ENCODE measurements at places on chromosomes 6 and 20. TPM values are rescaled to one million over a fixed set of nuclear protein-coding genes. Genes with fewer than 3 reads are reported as not detected.
A peak's percentile ranks its signal among the peaks of the same experiment; 100 is the strongest.

GRCh38 chr20:61951695-61952533 is 113.8 kb downstream of the TAF4 start:
- peak; percentile 35 for DNase-seq

DNA sequence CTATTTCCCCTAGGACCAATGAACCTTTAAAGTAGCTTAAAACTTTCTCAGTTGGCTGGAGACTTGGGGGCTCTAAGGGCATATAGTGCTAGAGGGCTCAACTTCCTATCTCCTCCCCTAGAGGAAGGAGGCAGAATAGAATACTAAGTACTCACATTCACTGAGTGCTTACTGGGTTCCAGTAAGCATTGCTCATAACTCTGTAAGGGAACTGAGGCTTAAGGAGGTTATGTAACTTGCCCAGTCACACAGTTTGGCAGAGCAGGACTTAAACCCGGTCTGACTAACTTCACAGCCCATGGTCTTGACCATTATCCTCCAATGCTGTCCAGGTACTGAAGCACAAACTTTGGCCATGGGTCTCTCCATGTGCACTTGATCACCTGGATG is 12.5 kb downstream of the SESN1 start:
- DNase-seq: no peak

DNA sequence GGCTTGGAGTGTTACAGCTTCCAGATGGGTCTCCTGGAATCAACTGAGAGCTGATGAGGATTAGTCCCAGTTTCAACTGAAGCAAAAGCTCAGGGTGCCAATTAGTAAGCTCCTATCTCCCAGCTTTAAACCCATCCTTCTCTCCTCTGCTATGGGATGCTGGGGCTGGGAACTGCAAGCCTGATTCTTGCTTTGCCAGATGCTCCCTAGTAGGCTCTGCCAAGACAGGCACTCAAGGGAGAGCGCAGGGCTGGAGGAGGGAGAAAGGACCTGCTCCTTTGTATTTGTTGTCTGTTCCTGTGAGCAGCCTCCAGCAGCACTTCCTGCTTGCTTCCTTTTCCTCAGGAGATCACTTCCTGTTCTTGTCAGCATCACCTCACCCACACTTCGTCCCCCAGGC is 309.7 kb downstream of the KIF16B start:
- DNase-seq: no peak

DNA sequence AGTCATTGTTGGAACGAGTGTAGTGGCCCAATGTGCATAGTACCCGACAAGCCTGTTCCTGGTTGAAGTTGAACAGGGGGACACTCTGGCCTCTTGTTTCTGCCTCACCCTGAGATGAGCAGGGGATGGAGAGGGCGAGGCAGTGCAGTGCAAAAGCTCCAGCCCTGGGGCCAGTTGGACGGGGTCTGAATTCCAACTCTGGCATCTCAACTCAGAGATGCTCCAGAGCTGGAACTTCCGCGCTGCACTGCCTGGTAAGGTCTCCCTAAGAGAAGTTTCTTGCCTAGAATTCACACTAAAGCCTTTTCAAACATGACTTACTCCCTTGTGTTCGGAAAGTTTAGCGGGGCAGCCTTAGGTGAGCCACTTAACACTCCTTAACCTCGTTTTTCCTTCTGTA is 72.3 kb upstream of the SLC22A1 start:
- DNase-seq: no peak

- DNase-seq: no peak
Measured at GRCh38 chr6:137700751-137701477, 166.1 kb upstream of the TNFAIP3 start.

DNA sequence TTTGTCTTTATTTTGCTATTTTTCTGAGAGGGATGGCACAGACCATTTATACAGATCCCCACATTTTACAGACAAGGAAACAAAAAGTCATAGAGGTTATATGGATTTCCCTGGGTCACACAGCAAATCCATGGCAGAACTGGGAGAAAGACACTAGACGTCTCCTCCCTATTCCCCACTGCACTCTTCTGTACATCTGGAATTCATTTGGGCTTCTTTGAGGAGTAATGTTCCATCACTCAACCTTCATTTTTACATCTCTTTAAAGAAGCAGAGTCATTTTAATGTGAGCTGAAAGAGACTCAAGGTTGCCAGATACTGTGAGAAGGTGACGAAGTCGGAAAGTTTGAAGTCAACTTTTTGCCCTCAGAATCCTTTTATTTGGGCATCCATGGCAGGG is 207.3 kb downstream of the OTOR start:
- no peak for DNase-seq

DNA sequence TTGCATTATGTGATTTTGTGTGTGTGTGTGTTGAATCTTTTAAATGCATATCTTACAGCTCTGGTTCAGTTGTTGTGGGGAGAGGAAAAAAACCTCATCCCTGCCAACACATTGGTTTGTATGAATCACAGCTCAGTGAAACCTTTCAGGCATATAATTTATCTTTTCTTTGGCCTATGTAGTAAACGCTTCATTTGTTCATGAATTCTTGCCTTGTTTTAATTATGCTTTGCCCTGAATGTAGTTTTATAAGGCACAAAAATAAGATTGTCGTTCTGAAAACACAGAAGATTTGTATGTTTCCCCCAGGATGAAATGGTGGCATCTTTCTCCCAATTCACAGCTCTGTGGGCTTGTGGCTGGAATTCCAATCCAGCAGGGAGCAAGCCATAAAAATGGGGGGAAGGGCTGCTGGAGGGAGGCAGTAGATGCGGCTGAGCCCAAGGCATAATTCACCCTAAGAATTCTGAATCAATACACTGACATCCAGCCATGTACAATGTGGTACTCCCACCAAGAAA is 45.1 kb downstream of the BCAS1 start:
- DNase-seq: no peak

GRCh38 chr20:16694161-16694560 is 35.7 kb upstream of the SNRPB2 start:
- no peak for DNase-seq

DNA sequence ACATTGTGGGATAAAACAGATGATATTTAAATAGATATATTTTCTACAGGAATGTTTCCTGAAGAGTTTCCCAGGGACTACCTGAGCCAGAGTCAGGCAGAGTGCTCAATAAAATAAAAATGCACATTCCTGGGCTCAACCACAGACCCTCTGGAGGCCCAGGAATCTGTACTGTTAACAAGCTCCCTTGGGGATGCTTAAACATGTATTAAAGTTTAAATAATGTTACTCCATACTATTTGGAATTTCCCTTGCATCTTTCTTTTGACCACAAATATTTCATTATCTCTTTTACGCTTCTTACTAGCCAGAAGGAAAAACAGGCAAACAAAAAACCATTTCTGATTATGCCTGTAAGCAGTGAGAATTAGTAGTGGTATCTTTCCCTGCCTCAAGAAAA is 42.3 kb downstream of the GPR63 start:
- no peak for DNase-seq

DNA sequence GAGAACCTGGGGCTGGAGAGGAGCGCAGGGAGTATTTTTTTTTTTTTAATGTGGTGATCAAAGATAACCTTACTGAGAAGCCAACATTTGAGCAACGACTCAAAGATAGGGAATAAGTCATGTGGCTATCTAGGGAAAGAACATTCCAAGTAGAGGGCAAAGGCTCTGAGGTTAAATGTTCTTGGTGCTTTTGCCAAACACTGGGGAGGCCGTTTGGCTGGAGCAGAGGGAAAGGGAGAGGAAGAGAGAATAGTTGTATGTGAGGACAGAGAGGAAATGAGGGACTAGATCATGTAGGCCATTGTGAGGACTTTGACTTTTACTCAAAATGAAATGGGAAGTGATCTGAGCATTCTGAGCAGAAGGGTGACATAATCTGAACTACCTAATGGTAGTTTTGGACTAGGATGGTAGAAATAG is 27.8 kb downstream of the ACSS2 start:
- no peak for DNase-seq

DNA sequence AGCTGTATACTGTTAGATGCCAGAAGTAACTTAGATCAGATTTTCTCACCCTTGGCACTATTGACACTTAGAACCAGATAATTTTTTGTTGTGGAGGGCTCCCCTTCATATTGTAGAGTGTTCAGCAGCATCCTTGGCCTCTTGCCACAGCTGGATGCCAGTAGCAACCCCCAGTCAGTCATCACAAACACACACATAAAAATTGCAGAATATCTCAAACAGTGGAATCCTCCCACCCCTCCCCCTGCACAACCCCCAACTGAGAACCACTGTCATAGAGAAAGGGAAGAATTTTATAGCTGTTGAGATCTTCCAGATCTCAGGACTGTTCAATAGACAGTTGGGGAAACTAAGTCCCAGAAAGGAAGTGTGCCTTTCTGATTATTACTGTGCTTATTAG is 81.2 kb upstream of the VSTM2L start:
- no peak for DNase-seq

DNA sequence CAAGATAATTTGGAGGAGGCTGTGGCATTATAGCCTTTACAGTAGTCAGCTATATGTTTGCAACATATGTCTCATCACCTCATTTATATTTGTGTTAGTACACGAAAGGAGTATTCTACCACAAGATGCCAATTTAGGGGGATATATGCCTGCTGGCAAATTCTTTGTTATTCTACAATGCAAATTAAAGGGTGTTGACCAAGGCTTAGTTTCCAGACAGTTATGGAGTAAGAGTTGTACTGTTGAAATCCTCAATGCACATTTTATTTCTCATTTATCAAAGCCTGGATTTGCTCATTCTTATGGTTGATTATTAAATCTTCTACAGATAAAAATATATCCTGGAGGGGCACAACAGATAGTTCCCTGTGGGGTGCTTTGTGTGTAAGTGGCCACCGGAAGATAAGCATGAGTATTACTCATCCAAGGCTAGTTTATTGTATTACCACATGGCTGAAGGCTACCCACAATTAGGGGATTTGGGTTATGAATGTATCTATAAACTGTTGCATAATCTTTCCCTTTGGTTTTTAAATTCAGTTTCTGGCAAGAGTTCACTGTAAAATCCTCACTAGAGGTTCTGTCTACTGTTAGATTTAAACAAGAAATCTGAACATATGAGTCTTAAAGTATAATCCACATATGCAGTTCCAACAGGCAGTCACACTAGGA is 9.0 kb downstream of the CST9 start:
- no peak for DNase-seq

DNA sequence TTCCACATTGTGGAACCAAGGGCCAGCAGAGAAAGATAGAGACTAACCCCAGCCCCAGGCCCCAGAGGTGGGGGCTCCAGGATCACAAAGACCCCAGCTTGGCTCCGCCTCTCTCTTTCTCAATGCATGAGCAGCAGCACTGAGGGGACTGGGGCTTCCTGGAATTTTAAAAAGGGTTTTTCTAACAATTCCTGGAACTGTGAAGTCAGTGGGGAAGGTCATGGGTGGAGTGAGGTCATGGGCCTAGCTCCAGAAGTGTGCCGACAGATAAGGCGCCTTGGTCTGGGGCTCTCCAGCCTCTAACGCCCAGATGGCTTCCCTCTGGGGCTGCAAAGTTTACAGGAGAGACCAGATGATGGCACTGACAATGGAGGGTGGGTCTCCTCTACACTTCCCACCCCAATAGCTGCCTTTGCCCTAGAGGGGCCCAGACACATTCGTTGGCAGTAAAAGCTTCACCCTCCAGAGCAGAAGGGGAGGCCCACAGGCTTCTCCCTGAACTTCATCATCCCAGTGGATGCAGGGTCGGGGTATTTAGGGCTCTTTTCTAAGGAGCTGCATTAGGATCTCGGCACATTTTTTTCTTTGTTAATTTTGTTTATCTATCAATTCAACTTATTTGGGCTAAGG is 46.9 kb upstream of the CD93 start:
- DNase-seq: peak; percentile 87

- no peak for DNase-seq
Measured at GRCh38 chr6:31053873-31054272, 43.6 kb downstream of the MUC22 start.

Gene ADA
- total RNA-seq: 15.3 TPM

Gene RAB44
- not detected for total RNA-seq

Gene CLPSL2
- not detected for total RNA-seq

Gene F13A1
- not detected for total RNA-seq
